ENCODE measurements at places on chromosomes 2 and 18.

GRCh38 chr18:41320100-41320499 lies 634.9 kb upstream of the PIK3C3 start:
- no peak for DNase-seq

- no peak for DNase-seq
Measured at GRCh38 chr18:22066083-22066485, 103.3 kb upstream of the GATA6 start.

DNA sequence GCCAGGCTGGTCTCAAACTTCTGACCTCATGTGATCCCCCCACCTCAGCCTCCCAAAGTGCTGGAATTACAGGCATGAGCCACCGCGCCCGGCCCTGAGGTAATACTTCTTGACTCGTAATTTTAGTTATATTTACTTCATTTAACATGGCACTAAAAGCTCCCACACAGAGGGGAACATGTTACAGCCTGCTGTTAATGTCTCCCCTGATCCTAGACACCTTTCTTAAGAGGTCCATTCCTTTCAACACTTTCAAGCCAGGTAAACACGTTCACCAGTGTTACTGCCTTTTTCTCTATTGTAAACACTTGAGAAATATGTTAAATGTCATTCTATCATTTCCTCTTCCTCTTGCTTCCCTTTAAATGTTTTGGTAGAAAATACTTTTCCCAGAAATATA lies 161.4 kb downstream of the METTL4 start:
- no peak for DNase-seq

DNA sequence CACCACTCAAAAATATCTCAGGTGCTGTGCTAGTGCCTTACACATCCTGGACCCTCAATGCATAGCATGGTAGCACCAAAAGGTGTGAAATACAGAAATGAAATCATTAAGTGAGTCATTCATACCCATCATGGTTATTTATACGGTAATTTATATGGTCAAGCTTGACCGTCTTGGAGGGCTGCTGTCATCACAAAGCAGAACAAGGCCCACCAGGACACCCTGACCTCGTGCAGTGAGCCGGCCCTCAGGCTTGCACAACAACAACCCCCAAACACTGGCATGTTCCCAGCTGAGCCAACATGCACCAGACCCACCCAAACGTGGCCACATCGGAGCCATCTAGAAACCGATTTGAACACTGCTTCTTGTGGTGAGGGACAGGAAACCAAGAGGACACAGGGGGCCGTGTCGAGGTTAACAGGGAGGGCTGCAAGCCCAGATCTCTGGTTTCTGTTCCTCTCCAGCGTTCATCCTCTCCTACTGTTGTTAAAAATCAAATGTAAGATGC lies 378.5 kb upstream of the ID2 start:
- no peak for DNase-seq

- no peak for DNase-seq
Measured at GRCh38 chr2:52501715-52502475, 1265.7 kb upstream of the CHAC2 start.

DNA sequence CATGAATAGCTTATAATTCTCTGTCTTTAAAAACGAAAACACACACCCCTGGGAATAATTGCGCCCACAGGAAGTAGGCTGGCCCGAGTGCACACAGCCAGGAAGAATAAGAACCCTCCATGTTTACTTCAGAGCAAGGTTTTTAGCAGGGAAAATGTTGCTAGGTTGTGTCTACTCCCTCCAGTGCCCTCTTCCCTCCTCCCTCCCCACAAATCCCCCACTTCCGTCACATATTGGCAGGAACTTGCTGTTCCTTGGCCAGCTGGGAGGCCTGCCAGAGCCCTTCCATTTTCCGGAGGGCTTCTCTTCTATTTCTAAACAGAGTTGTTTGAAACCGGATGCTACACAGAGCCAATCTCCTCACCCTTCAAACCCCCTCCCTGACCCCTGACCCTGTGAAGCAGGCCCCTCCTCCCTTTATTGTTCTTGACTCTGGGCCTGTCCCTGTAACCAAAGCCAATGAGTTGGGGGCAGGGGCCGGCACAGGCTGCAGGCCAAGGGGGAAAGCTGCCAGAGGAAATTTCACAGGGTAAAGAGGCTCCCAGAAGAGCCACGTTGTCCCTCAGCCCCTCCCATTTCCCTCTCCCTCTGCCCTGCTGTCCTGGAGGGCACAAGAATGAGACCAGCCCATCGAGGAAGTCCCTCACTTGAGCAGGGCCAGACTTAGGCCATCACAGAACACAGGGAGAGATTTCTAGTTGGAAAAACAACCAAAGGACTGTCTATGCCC lies 49.8 kb upstream of the LGALSL start:
- no peak for DNase-seq

DNA sequence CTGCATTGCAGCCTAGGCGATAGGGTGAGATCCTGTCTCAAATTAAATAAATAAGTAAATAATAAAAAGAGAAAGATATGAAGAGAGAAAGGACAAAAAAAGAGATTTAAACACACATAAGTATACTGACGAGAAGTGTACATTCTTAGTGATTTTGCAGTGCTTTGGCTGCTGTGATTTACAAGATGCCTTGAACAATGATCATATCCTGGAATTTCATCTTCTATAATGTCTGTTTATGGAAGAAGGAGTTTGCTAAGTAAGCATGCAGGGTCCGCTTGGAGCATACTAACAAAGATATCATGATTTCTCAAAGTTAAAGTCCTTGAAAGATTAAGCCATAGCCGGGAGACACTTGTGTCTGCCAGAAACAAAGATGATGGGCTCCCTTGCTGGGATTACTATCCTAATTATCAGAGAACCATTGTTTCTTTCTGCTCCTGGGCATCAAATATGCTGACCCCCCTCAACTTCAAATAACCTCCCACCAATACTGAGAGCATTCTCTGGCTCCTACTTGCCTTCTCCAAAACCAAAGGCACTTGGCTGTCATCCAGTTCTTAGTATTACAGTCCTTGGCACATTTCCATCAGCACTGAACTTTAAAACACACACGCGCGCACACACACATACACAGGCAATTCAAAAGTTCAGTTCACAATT lies 47.5 kb upstream of the STAM2 start:
- DNase-seq, result no peak

DNA sequence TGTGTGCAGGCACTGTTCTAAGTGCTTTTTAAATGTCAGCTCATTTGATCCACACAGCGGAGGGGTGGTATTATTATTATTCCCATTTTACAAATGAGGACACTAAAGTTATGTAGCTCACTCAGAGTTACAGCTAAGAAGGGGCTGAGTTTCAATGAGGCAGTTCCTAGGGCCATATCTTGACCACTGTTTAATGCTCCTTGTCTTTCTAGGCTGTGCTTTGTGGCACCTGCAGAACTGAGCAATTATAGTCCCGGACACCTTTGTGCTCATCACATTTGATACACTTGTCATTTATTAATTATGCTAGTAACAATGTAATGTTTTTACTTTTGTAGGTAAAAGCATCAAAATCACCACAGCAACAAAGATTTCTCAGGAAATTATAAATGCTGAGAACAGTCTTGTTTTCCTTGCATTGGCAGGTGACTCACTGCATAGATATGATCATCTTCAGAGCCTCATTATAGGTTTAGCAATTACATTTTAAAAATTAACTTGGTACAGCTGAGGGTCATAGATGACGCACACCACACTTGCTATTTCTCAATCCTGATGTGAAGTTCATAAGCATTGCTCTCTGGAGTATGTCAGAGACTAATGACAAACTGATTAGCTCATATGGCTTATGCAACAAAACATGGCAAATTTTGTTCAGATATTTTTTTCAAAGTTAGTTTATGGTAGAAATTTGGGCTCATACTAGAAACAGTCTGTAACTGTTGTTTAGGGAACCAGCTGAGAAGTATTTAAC lies 366.8 kb downstream of the TGIF1 start:
- DNase-seq, result no peak

GRCh38 chr18:29217124-29217915 lies 1040.4 kb upstream of the CDH2 start:
- DNase-seq, result no peak

GRCh38 chr2:42569116-42569711 lies 782 bp downstream of the MTA3 start:
- DNase-seq, result no peak

DNA sequence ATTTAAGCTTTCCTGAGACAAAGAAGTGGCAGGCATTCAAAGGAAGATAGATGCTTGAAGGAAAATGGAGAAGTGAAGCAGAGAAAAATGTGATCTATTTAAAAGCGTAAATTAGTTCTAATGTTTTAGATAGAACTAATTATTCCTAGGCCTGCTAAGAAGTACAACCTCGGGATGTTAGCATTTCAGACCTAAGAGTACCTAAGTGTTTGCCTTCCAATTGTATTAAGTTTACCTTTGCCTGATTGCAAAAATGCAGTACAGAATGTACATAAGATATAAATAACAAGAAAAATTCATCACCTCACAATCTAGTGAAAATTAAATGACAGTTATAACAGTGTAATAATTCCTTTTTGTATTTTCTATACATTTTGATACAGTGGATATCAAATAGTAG lies 71.1 kb upstream of the HNMT start:
- no peak for DNase-seq

DNA sequence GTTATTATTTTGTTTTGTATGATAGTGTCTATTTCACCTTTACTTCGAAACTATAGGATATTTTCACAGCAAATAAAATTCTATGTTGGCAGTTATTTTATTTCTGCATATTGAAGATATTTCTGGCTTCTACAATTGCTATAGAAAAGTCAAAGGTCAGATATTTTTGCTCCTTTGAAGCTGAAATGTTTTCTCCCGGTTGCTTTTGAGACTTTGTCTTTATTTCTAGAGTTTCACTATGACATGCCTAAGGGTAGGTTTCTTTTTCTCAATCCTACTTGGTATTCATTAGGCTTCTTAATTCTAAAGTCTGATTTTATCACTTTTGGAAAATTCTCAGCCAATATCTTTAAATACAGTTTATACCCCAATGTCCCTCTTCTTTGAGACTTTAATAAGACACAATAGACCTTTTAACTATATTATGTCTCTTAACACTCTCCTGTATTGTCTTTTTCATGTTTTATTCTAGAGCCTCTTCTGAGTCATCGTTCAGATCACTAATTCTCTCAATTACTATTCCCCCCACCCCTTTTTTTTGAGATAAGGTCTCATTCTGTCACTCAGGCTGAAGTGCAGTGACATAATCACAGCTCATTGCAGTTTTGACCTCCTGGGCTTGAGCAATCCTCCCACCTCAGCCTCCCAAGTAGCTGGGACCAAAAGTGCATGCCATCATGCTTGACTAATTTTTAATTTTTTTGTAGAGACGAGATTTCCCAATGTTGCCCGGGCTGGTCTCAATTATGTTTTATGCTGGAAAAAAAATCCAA lies 50.5 kb downstream of the USP37 start:
- no peak for DNase-seq

- DNase-seq, result no peak
Measured at GRCh38 chr2:181203916-181204315, 223.5 kb downstream of the UBE2E3 start.

GRCh38 chr2:48723129-48723528 lies 32.4 kb downstream of the LHCGR start:
- no peak for DNase-seq

DNA sequence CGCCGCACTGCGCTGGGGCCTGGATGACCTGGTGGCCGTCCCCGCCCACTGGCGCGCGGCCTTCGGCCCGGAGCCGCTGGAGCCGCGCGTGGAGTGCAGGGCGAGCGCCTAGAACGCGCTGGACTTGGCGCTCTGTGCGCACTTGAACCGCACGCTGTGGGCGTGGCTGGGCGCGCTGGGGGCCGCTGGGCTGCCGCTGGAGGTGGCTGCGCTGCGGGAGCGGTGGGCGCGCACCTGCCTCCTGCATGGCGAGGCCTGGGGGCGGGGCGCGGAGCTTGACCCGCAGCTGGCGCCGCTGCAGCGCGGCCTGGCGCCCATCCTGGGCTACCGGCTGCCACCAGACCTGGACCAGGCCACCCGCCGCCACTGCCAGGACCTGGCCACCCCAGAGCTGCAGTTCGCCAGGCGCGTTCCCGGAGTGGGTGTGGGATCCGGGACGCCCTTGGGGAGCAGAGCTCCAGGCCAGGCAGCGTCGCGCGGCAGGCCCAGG lies 9.9 kb downstream of the AQP12B start:
- DNase-seq, result no peak

- DNase-seq, result no peak
Measured at GRCh38 chr2:10717628-10718027, 3.8 kb upstream of the ATP6V1C2 start.

- no peak for DNase-seq
Measured at GRCh38 chr2:67560771-67561456, 163.8 kb downstream of the ETAA1 start.

DNA sequence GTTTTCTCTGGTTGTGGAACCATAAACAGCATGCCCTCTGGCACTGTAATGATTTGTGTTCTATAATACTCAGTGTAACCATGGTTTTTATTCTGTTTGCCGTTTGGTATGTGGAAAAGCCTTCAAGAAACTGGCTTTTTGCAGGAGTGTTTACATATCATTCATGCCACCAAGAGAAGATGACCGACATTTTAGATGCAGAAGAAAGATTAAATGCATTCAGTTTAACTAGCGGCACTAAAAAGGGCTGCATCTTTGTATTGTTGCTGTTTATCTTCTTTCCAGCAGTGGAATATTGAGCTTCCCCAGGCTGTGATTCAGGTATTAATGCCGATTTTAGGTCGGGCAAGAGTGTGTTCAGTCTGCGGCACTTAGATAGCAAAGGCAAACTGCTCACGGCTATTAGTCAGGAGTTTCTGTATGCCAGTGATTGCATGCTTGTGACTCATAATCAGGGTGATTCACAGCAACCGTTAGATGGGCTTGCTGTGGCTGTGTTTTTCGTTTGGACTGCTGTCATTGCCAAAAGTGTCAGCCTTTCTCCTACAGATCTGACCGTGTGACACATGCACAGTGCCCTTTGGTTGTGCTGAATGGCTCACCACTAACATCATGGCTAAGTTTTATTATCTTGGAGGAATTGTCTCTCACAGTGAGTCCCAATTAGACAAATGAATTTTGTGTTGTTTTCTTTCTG lies 479.7 kb downstream of the PARD3B start:
- DNase-seq, result no peak
